ENCODE measurements at places on chromosomes 11 and 22.

GRCh38 chr11:27722953-27723344 is 22.7 kb upstream of the BDNF start:
- DNase-seq = no peak

DNA sequence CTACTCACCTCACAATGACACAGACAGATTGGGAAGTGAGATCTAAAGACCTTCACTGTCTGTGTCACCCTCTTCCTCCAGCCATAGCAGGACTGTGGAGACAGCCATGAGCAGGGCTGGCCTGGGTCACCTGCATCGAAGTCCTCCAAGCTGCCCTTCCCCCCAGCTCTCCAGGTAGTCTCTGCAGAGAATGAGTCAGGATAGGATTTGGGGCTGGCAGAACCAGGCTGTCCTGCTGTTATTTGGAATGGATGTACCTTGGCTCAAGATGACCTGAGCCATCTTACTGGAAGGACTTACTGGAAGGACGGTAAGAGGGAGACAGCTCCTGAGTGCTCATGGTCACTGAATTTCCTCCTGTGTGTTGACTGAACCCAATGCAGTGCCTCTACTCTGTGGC is 29.2 kb downstream of the GGTLC2 start:
- no peak for DNase-seq

DNA sequence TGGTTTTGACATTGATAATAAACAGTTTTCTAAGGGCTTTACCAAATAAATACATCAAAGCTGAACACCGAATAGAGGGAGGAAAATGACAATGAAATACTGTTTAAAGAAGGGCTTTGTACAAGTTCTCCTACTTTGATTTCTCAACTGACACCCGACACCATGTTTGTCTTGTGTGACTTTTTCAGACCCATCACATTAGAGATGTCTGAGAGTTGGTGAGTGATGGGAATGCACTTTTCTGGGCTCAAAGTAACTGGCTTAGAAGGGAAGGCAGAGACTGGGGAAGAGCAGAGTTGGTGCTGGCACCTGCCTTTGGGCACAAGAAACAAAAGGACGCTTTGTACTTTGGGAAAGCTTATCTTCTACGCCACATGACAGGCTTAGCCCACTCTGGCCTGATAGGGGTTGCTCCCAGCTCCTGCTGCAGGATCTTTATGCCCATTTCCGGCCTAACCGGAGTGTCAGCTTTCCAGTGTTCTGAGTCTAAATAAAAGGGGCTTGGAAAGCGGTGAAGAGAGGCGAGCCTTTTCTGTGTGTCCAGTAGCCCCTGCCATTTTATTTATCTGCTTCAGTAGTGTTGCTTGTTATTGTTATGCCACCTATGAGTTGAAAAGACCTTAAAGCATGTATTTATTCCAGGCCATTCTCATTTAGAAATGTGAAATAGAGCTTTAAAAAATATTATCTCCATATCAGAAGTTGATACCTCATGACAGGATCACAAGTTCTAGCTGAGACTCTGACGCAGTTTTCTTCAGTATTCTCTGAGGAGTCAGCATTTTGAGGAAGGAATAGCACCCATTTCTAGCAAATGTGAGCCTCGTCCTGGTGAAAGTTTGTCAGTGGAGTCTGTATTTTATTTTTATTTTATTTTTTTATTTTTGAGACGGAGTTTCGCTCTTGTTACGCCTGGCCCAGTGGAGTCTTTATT is 24.2 kb downstream of the KREMEN1 start:
- DNase-seq = peak; percentile 67

- no peak for DNase-seq
Observed at GRCh38 chr22:49976439-49977175, 16.0 kb downstream of the PIM3 start.

DNA sequence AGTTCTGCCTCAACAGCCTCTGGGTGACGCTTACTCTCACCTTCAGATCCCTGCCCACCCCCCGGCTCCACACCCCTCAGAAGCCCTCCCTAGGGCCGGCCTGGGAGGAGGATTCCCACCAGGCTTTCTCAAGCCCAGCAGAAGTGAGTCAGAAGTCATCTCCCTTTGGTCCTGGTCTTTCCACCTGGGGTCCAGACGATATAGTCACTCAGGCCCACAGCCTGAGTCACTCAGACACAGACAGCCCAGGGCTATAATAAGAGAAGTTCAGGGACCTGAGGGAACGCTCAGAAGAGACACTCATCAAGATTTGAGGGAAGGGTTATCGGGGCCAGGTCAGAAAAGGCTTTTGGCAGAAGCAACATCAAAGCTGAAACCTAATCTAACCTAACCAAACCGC is 127.1 kb downstream of the SPATA19 start:
- no peak for DNase-seq

DNA sequence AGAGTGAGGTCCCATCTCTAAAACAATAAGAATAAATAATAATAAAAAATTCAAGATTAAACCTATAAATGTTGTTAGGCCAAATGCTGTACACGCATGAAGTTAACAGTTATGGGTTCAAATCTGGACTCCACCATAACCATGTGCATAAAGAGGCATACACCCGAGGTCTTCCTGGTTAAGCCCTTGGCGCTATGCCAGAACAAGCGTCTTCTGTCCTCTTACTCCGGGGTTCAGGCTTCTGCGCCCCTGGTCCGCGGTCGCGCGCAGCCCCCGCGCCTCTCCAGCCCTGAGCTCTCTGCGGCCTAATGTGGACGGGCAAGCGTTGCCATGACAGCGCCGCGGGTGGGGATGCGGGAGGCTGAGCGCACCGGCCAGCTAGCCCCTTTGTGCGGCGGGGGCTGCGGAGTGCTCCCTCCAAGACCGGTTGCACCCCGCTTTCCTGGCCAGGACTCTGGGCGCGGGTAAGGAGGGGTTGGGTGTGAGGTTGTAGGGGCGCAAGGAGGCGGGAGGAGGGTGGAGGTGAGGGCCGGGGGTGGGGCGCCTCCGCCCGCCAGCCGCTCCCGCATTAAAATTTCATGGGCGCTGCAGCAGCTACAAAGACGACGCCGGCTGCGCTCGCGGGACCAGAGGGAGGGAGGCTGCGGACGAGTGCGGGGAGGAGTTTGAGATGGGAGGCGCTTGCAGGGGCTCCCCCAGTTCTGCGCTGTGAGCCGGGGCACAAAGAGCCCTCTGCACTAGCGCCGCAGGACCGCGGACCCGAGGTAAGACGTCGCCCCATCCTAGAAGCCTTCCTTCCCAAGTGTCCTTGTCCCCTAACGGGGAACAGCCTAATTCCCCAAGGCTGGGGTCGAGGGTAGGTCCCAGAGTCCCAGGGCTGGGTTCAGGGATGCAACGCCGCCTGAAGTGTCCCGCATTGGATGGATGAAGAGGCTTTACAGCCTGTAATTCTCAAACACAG is at the start of gene MIAT:
MIAT (plus strand) TSS at position 698 of the 961 bp plus-strand sequence.
- DNase-seq = no peak

DNA sequence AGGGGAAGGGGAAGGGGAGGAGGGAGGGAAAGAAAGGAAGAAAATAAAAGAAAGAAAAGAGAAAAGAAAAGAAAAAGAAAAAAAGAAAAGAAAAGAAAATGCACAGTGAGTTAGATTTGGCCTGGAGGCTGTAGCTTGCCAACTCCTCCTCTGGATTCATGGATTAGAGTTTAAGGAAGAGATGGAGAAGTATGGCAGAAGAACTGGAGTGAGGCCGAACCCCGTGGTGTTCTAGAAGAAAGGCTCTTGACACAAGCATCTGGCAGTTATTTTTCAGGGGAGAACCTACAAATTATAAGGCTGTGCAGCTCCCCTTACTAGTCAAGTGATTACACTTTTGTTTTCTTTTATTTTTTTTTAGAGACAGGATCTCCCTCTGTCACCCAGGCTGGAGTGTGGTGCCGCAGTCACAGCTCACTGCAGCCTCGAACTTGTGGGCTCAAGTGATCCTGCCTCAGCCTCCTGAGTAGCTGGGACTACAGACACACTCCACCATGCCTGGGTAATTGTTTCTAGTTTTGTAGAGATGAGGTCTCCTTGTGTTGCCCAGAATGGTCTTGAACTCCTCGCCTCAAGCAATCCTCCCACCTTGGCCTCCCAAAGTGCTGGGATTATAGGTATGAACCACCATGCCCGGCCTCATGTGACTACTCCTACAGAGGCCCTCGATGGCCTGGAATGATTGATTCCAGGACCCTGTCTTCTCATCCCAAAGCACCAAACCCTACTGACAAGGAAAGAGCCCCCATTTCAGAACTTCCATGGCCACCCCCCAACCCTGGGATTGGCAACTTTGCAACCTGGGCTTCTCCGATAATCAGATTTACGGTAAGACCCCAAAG is 19.5 kb downstream of the ZNF74 start:
- DNase-seq = no peak

GRCh38 chr22:41308054-41308453 is 6.7 kb downstream of the ZC3H7B start:
- DNase-seq = no peak

DNA sequence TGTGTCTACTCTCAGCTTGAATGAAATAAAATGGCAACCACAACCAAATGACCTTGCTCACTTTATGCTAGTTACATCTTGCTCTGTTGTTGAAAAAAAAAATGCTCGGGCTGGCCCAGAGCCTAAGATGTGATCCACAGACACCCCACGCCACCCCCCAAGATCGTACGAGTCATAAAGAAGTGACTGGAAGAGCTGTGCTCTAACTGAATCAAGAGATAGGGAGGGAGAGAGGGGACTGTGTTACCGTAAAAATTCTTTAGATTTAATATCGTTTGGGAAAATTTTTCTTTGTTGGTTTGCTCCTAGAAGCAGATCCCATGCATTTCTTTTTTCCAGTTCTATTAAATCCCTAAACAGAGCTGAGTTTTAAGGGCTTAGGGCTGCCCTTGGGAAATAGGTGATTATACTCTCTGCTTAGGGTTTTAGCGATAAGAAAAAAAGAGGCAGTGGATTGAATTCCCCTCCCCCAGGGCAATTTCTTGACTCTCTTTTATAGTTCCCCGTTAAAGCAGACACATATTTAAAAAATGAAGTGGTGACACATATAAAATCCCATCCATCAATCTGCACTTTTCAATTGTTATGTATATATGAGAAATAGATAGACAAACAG is 14.5 kb downstream of the MAML2 start:
- DNase-seq = no peak

DNA sequence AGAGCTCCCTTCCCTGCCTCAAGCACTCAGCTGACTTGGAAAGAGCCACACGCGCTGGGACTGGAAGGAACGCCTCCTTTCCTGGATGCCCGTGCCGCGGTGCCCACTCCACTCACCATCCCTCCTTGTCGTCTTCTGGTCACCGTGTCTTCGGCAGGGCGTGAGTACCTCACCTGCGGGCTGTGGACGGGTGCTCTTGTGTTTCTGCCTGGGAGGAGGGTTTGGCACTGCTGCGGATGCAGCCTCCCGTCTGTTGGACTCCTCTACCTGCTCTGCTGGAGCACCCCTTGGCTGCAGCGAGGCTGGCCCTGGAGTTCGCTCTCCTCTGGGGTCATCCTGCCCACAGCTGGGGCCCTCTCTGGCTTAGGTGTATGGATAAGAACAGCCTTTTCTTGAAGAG is 612.7 kb downstream of the BRD1 start:
- DNase-seq = no peak

GRCh38 chr22:45645150-45645525 is 26.5 kb upstream of the ATXN10 start:
- peak; percentile 45 for DNase-seq

- DNase-seq = peak; percentile 13
Observed at GRCh38 chr11:19508165-19508564, 204.5 kb upstream of the NAV2 start.

- no peak for DNase-seq
Observed at GRCh38 chr11:5507933-5508305, 1.8 kb downstream of the UBQLN3 start.

DNA sequence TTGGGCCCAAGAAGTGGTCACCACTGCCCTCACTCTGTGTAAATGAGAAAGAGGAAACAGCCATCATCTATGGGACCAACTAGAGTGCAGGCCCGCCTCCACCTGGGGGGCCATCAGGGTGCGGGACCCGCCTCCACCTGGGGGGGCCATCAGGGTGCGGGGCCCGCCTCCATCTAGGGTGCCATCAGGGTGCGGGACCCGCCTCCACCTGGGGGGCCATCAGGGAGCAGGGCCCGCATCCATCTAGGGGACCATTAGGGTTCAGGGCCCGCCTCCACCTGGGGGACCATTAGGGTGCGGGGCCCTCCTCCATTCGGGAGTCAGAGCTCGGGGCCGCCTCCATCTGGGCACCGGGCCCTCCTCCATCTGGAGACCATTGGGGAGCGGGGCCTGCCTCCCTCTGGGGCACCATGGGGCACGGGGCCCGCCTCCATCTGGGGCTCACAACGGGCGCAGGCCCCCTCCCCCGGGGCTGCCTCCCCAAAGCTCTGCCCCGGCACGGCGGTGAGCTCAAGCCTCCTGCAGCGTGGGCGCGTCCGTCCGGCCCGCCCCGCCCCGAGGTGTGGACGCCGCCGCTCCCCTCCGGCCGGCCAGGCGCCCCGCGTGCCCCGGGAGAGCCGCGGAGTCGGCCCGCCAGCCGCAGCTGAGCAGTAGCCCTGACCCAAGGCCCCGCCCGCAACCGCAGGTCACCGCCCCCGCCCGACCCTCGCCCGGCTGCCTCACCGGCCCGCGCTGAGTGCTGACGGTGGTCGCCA is 512 bp downstream of the TOLLIP start:
- no peak for DNase-seq

GRCh38 chr11:128310676-128311445 is 276.5 kb downstream of the ETS1 start:
- no peak for DNase-seq

DNA sequence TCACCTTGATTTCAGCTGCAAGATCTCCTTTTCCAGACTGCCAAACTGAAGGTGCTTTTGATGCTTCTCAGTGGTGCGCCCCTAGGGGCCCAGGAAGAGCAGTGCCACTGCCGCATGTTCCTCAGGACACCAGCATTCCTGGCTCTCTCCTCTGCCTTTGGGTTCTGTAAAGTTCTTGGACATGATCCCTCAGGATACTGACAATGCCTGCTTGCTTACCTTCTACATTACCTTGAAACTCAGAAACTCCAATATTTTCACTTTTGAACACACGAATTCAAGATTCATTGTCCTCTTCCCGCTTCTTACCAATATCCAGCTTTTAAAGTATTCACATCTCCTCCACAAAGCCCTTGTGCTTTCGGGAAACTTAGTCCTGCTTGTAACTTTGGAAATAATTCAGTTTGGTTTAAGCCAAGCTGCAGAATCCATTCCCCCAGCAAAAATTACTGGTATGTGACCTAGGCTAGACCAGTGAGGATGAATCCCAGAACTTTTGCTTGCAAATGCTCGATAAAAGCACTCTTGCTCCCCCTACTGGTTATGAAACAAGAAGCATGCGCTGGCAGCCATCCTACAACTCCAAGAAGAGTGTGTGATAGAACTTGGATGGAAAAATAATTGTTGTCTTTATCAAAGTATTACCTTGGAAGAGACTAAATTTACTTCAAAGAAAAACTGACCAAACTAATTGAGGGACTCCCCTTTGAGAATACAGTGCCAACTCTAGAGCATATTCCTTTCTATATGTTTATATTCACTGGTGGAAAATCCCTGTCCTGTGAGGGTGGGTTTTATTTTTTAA is 16.5 kb upstream of the OR5B21 start:
- peak; percentile 87 for DNase-seq

GRCh38 chr11:3229673-3230630 is 2.3 kb downstream of the MRGPRE start:
- DNase-seq = no peak

GRCh38 chr22:46749682-46750529 is 11.9 kb upstream of the CERK start:
- no peak for DNase-seq
